Upper lobe of right lung (tissue), 1 donor: ENCODE measurements at places on chromosomes 11 and 22. TPM values are rescaled to one million over a fixed set of nuclear protein-coding genes. Genes with fewer than 3 reads are reported as not detected.

The CRACR2B gene
- total RNA-seq, result 34.3 TPM

The DGKZ gene
- 50.4 TPM for total RNA-seq

The RPL27A gene
- 835 TPM for total RNA-seq

The OR56A1 gene
- total RNA-seq, result not detected

The MUC6 gene
- total RNA-seq, result not detected

The MRGPRX4 gene
- not detected for total RNA-seq

The DTX4 gene
- 43.1 TPM for total RNA-seq

GRCh38 chr11:131668500-131669400 lies 298.3 kb downstream of the NTM start:
- DNase-seq, result no peak

DNA sequence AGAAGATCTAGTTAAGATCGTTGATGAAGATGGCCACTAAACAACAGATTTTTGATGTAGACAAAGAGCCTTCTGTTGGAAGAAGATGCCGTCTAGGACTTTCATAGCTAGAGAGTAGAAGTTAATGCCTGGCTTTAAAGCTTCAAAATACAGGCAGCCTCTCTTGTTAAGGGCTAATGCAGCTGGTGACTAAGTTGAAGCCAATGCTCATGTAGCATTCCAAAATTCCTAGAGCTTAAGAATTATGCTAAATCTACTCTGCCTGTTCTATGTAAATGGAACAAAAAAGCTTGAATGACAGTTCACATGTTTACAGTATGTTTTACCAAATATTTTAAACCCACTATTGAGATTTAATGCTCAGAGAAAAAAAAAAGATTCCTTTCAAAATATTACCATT lies 492.6 kb downstream of the CNTN5 start:
- DNase-seq, result no peak

DNA sequence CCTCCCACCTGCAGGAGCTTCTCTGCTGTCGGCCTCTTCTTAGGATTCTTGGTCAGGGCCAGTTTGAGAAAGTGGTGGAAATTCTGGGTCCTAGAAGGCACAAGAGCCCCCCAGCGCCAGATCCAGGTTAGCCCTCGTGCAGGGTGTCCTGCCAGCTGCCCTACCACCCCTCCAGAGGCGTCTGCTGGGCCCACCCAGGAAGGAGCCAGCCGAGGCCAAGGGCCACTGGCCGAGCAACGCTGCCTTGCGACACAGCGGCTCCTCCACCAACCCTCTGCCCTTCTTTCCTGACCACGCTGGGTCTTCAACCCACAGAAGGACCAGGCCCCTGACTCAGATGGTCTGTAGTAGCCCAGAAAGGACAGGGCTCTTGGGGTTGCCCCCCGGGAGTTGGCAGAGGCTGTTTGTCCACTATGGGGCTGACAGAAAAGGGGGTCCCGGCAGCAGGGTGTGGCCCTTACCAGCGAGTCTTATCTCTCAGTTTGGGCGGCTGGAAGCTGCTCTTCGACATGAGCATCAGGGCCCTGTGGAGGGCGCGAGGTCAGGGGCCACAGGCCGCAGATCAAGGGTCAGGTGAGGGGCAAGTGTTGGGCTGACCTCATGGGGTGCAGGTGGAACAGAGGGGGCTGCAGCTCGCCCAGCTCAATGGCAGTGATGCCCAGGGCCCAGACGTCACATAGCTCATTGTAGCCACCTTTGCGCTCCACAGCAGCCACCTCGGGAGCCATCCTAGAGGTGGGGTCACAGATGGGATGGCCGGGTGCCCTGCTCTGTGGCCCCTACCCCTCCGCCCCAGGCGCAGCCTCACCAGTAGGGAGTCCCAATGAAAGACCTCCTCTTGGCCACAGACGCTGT lies 2.5 kb downstream of the MAP4K2 start:
- DNase-seq, result no peak

DNA sequence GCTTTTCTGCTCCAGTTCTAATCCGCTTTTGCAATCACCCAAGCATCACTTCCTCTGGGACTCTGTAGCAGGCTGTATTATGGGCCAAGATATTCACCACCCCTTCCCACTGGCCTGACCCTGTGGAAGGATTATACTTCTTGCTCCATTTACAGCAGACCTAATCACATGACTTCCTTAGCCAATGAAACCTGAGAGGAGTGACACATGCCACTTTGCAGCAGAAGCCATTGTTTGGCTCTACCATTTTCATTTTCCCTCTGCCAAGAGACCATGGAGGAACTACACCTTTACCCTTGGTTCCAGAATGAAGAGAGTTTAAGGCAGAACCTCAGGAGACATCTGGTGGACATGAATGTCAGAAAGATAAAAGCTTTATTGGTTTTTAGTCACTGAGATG lies 134.9 kb upstream of the HSD17B12 start:
- DNase-seq, result no peak

DNA sequence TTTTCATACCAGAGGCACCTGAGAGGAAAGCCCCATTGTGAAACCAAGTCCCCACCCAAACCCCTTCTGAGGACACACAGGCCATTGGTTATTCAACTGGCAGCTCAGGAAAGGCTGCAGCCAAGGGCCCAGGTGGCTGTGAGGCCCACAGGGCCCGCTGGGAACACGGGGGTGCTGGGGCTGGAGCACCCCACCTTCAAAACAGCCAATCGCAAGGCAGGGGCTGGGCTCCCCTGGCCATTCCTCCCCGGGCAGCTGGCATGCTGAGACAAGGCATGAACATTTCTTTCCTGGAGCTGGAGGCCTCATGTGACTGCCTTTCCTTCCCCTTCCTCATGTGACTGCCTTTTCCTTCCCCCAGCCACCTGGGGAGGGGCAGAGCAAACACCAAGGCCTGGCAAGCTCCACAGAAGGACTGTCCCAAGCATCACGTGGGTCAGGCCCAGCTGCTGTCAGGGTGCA lies 76.9 kb downstream of the PIWIL3 start:
- DNase-seq, result peak; percentile 87

DNA sequence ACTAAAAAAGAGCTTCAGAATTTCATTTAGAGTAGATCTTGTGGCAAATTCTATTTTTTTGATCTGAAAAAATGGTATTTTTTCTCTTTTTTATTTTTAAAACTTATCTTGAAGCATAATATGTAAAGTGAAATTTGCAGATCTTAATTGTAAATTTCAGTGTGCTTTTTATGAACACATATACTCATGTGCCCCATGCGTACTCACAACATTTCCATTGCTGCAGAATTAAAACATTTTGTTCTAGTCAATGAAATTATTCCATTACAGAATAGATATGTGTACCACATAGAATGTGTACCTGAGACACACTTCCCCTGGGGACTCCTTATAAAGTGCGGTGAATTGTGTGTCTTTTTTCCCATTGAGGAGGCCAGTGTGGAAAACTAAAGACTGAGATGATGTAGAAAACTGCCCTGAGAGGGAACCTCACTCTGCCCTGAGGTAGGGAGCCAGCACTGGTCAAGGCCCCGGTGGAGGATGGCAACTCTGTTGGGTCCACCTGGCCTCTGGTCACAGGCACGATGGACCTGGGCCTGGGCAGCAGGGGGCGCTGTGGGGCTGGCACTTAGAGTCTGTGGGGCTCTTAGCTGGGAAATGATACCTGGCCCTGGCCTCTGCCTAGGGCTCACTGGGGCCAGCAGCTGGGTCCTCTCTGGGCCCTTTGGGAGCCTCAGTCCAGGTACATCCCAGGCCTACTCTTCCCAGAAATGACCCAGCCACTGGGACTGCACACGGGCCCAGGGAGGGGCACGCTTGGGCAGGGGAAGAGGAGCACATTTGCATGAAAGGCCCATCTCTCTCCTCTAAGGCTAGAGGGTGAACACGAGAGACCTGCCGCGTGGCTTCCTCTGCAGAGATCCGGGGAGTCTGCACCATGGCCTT lies 77.9 kb upstream of the TOP3B start:
- DNase-seq, result peak; percentile 83

- no peak for DNase-seq
Measured at GRCh38 chr11:14551380-14551779, 31.2 kb upstream of the PSMA1 start.

DNA sequence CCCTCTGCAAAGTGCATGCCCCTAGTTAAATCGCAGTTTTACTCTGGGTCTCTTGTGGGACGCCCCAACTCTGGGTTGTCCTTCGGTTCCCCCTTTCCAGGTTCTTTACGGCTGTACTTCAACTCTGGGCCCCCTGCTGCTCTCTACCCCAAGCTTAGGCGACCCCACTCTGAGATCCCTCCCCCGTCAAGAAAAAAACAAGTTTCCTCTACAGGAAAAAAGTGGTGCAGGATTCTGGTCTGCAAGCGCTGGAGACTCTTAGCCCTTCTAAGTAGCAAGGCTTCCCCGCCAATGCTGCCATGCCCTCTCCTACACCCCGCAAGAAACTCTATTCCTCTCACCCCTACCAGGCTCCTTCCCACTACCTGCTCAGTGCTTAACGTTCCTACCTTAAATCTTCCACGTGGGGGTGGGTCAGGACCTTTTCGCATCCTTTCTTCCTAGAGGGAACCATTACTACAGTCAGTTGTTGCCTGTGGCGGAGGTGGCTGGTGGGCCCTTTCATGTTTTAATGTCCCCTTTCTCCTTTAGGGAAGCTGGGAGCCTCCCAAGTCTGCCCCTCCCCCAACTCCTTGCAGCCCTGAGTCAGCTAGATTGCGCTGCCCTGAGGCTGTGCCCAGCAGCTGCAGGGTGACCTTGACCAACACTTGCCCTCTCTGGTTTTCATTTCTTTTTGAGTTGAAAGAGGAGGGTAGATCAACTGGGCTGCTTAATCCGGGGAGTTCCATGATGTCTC lies 1.4 kb downstream of the NEFH start:
- DNase-seq, result no peak

DNA sequence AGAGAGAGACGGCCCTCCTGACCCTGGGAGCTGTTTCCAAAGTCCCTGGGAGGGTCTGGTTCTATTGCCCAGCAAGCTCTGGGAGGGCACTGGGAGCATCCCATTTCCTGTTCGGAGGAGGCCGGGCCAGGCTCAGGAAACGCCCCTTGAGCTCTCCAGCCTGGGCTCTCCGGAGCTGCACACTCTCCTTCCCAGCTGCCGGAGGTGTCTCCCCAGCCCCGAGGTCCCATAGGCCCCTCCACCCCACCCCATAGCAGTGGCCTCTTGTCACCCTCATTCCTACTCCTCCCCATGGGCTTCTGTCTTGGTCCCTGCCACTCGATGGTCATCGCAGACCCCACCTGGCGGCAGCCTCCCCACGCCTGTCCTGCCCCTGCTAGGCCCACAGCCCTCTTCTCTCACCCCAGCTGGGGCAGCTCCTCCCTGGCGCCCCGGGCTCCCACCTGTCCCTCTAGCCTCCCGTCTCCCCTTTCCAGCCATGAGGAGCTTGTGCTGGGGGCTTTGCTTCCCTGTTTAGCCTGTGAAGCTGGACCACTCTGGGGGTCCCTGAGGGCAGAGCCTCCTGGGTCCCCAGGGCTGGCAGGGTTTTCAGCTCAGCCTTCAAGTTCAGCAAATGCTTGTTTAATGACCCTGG lies 2.8 kb downstream of the TSPAN32 start:
- peak; percentile 61 for DNase-seq

GRCh38 chr11:64232182-64232966 lies 2.0 kb upstream of the VEGFB start:
- peak; percentile 66 for DNase-seq

- no peak for DNase-seq
Measured at GRCh38 chr11:96098511-96099241, 174.8 kb upstream of the MTMR2 start.

DNA sequence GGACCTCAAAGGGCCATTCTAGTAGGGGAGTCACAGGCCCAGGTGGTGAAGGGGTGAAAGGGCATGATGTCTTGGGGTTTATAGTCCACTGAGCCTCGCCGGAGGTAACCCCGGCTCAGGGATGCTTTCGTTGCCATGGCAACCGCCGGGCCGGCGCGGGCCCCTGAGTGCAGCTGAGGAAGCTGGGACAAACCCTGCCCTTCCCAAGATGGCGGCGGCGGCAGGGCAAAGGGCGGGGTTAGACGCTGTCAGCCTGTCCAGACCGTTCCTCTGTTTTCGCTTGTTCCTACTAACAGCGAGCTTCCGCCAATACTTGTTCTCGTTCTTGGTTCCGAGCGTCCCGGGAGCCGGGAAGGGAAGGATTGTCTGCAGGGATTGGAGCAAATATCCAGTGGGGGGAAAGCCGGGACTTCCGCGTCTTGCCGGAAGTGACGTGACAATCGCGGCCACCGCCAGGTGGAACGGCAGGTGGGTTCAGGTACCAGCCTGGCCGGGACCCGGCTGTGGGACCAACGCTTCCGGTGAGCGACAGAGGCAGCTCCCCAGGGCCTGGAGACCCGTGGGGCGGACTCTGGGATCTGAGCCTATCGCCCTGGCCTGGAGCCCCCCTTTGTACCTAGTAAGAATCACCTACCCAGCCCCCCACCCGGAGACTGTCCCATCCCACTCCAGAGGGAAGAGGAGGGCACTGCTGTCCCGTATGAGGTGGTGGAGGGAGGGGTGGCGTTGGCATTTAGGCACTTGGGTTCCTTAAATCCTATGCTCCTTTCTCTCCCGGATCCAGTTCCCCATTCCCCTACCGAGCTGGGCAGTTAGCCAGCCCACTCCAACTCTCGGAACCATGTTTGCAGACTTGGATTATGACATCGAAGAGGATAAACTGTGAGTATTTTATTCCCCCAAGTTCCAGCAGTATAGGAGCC lies at the start of gene PICK1:
Gene PICK1, plus strand, starts transcription at position 436 of the 923 bp plus-strand sequence. Its CDS starts 406 bp downstream, at position 842.
- peak; percentile 95 for DNase-seq

- DNase-seq, result no peak
Measured at GRCh38 chr11:67680696-67681470, 6.5 kb upstream of the ALDH3B2 start.

DNA sequence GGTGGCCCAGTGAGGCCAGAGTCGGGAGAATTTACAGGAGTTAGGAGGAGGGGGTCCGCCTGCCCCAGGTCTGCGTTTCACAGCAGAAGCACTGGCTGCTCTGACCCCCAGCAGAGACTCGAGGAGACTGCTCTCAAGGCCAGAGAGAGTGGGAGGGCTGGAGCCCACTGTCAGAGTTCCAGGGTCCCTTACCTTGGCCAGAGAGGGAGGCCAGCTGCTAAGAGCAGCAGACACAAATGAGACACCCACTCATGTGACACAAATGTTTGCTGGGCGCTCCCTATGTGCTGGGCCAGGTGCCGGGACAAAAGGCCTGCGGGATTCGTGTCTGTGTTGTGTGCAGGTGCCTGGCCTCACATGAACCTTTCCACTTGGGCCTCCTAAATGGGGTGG lies 2.8 kb upstream of the TNFRSF13C start:
- no peak for DNase-seq

- DNase-seq, result no peak
Measured at GRCh38 chr22:43308060-43308830, 34.9 kb downstream of the SCUBE1 start.

GRCh38 chr11:94871491-94872185 lies 101.7 kb downstream of the CWC15 start:
- DNase-seq, result no peak

DNA sequence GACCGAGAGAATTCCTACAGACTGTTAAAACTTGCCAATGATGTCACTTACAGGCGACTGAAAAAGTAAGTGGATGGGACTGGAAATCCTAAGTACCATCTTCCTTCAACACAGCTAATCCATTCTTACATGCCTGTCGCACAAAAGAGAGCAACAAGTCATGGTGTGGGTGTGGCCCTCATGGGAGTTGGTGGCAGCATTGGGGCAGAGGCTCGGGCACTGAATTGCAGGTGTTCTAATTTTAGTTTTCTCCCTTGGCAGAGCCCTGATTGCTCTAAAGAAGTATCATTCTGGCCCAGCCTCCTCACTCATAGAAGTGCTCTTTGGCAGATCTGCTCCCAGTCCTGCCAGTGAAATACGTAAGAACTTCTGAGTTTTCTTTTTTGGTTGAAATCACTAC lies 4.6 kb downstream of the IGHMBP2 start:
- DNase-seq, result no peak
